ENCODE measurements at places on chromosomes 7 and 10. TPM values are rescaled to one million over a fixed set of nuclear protein-coding genes. Genes with fewer than 3 reads are reported as not detected.

DNA sequence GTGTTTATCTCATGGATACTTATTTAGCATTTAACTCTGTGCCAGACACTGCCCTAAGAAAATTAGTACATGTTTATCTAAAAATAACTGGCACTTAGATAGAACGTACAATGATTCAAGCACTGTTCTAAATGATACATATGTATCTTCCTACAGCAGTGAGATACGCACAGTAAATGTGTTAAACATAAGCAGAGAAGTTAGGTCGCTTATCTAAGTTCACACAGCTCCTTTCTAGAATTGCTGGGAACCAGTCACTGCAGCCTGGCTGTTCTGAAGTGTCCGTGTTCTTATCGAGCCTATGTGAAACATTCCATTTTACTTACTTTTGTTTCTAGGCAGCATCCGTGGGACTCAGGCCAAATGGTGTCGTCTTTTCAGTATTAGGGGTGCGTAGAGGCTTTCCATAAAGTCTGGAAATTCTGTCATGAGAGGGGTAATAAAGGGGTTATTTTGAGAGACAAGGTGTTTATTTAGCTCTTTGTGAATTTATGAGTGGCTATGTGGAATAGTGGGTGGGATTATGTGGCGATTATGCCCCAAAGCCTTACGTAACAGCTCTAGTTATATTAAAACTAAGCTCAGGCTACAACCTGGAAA is 186.9 kb downstream of the SND1 start:
- DNase-seq: no peak

DNA sequence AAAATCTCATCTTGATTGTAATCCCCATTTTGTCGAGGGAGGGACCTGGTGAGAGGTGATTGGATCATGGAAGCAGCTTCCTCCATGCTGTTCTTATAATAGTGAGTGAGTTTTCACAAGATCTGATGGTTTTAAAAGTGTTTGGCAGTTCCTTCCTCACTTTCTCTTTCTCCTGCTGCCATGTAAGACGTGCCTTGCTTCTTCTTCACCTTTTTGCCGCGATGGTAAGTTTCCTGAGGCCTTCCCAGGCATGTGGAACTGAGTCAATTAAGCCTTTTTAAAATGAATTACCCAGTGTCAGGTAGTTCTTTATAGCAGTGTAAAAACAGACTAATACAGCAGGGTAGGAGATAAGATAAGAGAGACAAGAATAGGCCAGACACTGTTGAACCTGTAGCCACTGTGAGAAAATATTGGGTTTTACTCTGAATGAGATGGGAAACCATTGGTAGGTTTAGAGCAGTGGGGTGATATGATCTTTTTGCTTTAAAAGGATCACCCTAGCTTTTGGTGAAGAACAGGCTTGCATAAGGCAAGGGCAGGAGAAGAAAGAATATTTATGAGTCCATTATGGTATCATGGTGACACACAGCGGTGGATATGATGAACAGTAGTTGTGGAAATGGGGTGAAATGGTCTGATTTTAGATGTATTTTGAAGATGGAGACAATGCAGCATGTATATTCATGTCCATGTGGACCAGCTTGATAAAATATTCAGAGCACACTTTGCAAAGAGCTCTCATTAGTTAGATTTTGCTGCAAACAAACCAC is 11.5 kb downstream of the OR6B1 start:
- DNase-seq: no peak

DNA sequence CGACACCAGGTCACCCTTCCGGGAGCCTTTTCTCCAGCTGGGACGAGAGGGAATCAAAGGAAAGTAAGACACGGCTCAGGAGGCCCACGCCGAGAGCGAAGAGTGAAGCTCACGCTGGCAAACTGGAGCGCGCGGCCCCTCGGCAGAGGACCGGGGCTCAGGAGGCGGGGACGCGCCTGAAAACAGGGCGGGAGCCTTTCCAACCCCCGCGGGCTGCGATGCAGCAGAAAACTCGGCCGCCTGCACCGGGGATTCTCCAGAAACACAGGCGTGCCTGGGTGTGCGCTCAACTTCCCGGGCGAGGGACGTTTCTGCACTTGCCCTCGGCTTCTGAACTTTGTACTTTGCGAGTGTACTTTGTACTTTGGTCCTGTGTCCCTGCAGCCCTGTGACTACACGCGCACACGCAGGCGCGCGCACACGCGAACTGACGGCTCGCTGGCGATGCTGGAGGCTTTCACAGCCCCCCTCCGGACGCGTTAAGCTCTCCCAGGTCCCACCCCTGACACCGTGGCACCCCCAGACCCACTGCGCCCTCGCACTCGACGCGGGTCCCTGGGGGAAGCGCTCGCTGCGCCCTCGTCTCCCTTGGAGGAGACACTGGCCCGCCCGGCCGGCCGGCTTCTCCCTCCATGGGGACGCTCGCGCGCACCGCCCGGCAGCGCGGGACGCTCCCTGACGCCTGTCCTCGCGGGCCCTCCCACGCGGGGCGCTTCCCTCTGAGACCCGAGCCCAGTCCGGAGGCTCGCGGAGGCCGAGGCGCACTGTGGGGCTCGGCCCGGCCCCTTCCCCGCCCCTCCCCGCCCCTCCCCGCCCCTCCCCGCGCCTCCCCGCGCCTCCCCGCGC is 588 bp upstream of the PAOX start:
- no peak for DNase-seq

- no peak for DNase-seq
These were observed 34.3 kb upstream of the EXOC6 start for GRCh38 chr10:92813979-92814378.

- no peak for DNase-seq
These were observed 54.4 kb downstream of the PTN start for GRCh38 chr7:137289101-137289500.

DNA sequence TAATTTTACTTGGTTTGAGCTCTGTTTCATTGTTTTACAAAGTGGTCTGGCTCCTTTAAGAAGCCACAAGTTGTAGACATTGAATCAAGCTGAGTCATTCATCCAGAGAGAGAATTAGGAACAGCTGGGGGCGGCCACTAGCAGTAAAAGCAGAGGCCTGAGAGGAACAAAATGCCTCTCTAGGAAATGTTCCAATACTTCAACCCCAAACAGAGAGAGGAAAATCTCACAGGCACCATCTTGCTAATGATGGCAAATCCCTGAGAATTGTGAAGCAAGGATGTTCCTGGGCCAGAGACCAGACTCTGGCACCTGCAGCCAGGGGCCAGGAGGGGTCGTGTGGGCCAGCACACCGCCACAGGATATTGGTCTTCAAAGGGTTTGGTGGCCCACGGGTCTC is 26.5 kb upstream of the TRIL start:
- DNase-seq: no peak

- DNase-seq: no peak
These were observed 99.3 kb downstream of the LANCL2 start for GRCh38 chr7:55464422-55464821.

- DNase-seq: no peak
These were observed 152.5 kb downstream of the WDR37 start for GRCh38 chr10:1208366-1209311.

GRCh38 chr7:115869190-115869589 is 161.4 kb downstream of the TFEC start:
- no peak for DNase-seq

DNA sequence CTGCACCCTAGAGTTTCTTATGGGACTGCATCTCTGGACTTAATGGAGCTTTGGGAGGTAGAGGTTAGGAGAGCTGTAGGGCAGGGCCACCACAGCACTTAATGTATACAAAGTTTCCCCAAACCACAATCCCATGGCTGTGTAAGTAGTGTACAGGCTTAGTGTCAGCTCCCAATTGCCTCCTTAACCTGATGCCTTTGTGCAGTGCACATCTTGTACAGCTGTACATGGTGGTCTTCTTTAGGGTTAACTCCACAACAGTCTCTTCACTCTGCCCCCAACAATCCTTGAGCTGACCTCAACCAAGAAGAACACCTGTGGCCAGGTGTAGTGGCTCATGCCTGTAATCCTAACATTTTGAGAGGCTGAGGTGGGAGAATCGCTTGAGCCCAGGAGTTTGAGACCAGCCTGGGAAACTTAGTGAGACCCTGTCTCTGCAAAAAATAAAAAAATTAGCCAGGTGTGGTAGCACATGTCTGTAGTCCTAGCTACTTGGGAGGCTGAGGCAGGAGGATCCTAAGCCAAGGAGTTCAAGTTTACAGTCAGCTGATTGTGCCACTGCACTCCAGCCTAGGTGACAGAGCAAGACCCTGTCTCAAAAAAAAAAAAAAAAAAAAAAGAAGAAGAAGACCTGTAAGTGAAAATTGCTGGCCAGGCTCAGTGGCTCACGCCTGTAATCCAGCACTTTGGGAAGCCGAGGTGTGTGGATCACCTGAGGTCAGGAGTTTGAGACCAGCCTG is 6.8 kb downstream of the PLAU start:
- DNase-seq: no peak

- DNase-seq: no peak
These were observed 55.3 kb downstream of the CH25H start for GRCh38 chr10:89151857-89152256.

DNA sequence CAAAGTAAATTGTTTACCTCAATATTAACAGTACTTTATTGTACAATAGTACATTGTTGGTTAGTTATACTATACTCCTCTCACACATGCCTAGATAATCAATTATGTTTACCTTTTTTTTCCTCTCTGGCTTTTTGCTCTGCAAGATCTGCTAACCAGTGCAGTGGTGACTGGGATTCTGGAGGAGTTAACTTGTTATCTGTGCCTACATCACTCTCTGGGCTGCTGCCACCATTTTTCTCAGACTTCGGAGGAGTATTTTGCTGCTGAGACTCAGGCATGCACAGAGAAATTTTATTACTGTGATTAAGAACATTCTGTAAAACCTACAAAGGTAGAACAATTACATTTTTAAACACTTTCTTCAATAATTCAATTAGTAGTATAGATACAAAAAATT is 59.7 kb downstream of the NRBF2 start:
- DNase-seq: no peak

GRCh38 chr7:28263622-28264271 is 83.2 kb upstream of the JAZF1 start:
- no peak for DNase-seq

GRCh38 chr10:62380016-62380415 is 5.8 kb downstream of the ZNF365 start:
- DNase-seq: no peak

GRCh38 chr10:14518149-14518548 is 187.4 kb upstream of the FRMD4A start:
- no peak for DNase-seq

GRCh38 chr10:45581582-45582385 is 90.8 kb downstream of the ZFAND4 start:
- DNase-seq: no peak

DNA sequence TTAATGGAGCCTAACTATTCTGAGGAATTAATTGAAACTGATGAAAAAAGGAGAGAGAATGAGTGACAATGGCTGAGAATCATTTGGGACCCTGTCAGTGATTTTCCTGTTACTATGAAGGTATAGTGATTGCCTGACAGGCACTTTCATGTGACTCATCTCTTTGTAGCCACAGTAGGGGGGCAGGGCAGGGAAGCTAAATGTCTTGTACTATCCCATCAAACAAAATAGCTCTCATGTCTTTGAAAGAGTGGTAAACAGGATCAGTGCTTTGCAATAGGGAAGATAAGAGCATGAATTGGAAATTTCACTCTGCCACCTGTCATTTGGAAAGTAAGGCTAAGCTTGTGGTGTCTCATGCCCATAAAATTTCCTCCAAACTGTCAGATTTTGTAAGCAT is 94.5 kb upstream of the GSDME start:
- no peak for DNase-seq

- DNase-seq: no peak
These were observed 262.2 kb upstream of the AOAH start for GRCh38 chr7:36986511-36986933.

GRCh38 chr10:91689731-91690168 is 56.9 kb upstream of the PPP1R3C start:
- DNase-seq: no peak

The MEST gene
- 0.76 TPM for total RNA-seq

The ENTPD7 gene
- 3.2 TPM for total RNA-seq

The SFTPD gene
- 0.59 TPM for total RNA-seq

The CRHR2 gene
- not detected for total RNA-seq
